Non-pigmented ciliary epithelial cell (primary cell): ENCODE measurements at places on chromosomes 12 and 14.

- DNase-seq = no peak
These were observed 64.4 kb upstream of the HSPB8 start for GRCh38 chr12:119114294-119114693.

GRCh38 chr12:114666746-114667668 lies 17.0 kb downstream of the TBX3 start:
- no peak for DNase-seq

GRCh38 chr12:111471236-111471635 lies 65.5 kb downstream of the SH2B3 start:
- no peak for DNase-seq

GRCh38 chr12:3965046-3965445 lies 91.8 kb upstream of the PARP11 start:
- no peak for DNase-seq

DNA sequence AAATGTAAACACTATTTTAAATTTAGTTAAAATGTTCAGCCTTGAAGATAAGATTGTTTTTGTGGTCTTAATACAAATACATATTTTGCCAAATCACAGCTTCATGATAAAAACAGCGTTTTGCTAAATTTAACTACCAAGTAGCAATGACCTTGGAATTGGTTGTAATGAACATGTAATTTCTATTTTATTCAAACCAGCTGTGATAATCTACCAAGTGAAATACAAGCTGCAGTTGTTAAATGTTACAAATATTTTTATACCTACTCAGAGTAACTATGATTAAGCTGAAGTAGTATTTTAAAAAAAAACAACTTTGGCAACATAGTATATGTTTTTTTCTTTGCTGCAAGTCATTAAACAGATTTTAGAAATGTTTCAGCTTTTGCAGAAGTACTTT lies 96.2 kb downstream of the CPSF2 start:
- DNase-seq = no peak
